Activated T-helper 1 cell treated with anti-CD3 and anti-CD28 coated beads, Interleukin-2, amount 50 U/mL, for 16 hours (primary cell): ENCODE measurements at places on chromosomes 5 and 9.

DNA sequence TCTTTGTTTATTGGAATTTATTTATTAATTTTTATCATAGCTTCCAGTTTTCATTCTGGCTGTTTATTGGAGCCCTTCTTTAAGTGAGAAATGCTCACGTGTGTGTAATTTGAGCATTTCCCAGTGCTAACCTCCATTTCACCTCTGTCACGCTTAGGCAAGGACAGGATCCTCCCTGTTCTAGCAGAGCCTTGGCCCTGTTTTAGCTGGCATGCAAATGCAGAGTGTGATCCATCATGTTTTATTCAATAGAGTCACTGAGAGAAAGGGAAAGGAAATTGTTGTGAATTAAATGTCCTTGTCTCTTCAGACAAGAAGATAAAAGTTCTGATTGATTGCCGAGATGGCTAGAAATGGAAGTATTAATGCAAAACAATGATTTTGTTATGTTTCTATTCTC, 137.3 kb upstream of the ACO1 start:
- DNase-seq = no peak

DNA sequence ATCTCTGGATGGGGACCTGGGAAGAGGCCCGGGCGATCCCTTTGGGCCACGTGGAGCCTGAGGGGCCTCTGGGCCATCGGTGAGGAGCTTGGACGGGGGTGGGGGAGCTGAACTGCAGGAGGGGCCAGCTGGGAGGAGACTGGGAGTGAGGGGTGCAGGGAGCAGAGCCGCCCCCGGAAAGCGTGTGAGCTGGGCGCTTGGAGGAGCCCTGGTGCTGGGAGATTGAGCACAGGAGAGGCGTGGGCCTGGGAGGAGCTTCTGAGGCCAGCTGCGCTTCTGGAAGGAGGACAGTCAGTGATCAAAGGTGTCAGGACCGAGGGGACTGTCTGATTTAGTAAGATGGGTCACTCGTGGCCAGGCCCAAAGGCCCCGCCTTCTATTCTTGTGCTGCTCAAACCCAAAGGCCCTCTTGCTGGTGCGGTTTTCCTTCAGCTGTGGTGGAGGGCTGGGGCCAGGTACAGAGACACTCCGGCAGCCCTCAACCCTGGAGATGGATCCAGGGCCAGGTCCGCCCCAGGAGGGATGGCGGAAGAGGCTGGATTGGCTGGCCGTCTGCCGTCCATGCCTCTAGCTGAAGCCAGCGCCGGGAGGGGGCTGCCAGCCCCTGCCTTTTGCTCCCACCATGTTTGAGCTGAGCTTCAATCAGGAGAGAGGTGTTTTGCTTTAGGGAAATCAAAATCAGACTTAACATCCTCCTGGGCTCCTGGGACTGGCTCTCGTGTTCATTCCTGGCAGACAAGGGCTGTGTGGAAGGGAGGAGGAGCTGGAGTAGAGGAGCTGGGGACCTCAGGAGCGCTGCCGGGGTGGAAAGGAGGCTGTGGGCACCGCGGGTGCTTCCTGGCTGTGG, 21.6 kb downstream of the NCS1 start:
- DNase-seq = no peak

DNA sequence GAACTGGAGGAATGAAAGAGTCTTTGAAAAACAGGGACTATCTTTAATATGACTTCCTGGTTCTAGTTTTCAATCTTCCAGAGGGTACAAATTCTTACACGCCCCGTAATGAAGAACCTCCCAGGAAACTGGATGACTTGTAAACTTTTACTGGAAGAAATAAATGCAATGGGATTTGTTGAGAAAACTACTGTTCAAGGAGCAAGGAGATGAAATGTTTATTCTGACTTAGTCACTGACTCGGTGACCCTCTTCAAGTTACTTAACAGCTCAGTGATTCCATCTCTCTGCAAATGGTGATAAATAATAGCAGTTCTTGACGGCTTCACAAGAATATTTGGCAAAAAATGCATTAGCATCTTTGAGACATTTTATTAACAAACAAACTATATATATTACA, 858.6 kb downstream of the PTPRD start:
- no peak for DNase-seq

DNA sequence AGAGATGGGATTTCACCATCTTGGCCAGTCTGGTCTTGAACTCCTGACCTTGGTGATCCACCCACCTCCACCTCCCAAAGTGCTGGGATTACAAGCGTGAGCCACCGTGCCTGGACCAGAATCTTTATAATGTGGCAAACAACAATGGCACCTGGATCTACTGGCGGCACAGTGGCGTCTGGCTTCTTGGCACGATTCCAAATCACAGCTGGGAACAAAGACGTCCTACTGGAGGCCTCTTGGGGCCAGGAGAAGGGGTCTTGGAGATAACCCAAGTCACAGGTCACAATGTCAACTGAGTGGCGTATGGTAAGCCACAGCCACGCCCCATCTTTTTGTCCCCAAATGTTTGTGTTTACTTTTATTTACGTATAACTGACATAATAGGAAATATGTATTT, 77.8 kb upstream of the RAPGEF1 start:
- DNase-seq = no peak

DNA sequence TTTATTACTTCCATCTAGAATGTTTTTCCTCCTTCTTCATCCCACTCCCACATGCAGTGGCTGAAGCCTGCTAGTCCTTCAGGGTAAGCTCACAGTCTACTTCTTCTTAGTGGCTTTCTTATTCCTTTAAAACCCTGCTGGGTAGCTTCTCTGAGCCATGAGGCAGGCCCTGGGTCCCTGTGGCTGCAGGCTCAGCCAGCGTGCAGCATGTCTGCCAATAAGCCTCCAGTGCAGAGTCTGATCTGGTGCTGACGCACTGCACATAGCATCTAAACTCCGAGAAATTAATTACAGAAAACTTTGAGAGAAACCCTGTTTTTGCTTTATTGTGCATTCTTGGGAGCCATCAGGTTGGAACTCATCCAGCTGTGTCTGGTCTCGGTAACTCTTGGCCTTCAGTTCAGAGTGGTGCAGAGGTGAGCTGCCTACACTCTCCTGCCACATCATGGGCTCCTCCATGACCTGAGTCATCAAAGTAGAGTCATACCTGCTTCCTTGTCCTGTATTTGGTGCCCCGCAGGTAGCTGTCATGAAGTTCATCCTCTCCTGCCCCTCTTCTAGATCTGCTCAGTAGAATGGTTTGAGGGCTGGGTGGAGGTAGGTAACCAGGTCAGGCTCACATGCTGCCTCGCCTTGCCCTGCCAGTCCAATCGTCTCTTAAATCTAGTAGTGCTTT, 339.4 kb downstream of the KDM4C start:
- DNase-seq = no peak

DNA sequence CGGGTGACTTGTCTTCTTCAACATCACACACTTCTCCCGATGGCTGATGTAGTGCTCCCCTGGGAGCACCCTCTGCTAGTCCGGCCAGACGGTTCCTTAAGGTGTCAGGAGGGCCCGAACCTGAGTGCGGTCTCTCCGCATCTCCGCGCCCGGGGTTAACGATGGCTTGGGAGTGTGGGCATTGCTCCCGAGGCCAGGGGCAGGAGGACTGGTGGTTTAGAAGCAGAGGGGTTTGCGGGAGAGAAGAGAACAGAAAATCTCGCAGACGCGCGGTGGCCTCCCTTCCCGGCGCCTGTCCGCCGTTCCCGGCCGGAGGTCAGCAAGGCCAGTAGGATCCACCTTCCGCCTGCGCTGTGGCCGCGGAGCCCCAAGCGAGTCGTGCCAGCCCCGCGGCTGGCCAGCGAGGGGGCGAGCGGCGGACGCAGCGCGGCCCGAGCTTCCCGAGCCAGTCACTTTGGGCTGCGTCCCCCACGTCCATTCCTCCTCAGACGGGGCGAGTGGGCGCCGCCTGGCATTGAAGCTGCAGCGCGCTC, 700 bp downstream of the CDO1 start:
- no peak for DNase-seq

GRCh38 chr9:79268806-79269205, 303.0 kb upstream of the TLE4 start:
- no peak for DNase-seq

DNA sequence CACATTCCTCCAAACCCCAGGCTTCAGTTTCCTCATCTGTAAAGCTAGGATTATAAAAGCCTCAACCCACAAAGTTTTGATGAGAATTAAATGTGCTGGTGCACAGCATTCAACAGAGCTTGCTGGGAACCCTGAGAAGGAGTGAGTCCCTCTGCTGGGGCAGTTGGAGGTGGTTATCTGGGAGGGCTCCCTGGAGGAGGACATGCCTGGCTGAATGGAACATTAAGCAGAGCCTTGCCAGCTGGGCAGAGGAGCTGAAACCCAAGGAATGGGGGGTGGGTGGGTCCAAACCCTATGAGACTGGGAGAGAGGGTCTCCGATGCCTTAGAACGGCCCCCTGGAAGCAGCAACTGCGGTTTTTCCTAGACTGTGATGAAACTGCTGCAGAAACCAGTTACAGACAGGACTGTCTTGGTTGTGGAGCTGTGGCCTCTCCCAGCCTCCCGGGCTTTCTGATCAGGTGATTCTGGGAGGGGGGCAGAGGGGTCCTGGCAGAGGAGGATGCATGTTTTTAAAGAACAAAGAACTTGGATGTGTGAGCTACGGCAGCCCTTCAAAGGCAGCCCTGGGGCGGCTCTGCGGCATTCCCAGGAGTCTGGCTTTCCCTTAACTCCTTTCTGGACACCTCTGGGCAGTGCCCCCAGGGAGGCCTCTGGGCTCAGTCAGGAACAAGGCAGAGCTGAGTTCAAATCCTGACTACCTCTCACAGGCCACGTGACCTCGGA, 20.8 kb downstream of the FIBCD1 start:
- no peak for DNase-seq

GRCh38 chr9:30977965-30978364, 1406.5 kb upstream of the ACO1 start:
- no peak for DNase-seq

DNA sequence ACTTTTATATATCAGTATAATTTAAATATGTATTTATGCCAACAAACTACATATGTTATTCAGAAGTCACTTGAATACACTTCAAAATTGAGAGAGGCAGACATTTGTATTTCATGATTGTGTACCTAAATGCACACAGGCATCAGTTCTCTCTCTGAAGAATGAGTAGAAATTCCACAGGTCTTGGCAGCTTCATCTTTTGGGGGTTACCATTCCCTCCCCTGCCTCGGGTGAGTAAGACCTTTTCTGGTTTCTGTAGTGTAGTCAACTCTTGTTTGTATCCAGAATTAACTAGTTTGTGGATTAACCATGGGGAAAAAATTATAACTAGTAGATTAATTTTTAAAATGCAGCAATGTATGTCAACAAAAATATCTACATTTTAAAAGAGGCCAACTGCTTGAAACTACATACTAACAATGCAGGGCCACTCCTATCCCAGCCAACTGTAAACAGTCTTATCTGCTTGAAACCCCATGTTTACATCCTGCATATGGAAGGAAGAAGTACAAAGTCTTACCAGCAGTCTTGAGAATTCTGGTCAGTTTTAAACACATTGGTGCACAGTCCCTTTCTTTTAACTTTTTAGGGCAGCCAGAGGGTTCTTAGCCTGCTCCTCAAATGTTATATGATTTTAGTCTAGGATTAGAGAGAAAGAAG, 339.6 kb upstream of the KIF2A start:
- DNase-seq = no peak

DNA sequence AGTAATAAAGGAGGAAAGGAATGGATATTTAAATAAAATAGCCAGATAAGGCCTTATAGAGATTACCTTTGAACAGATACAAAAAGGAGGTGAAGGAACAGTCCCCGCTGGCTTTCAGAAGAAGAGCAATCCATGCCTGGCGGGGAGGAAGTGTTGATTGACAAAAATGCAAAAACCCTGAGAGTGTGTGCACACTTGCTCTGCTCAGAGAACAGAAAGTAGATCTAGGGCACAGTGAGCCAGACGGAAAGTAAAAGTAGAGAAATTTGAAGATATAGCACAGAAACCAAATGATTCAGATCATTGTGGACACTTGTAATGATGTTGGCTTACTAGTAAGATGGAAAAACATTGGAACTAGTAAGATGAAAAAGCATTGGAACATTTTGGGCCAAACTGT, 720.6 kb downstream of the PTPRD start:
- DNase-seq = no peak

DNA sequence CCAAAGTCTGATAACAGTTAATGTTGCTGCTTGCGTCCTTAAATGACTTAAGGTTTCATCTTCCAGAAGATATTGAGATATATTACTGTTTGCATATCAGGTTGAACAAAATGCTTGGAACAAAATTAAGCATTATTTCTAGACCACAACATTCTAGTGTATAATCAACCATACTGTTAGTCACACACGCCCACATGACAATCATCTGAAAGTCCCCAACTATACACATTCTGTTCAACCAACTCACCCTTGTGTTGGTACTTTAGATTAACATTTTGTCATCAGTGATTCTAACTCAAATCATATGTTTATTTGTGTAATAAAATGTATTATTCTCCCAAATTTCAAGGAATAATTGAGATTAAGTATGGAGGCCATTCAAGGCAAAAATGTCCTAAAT, 47.3 kb downstream of the LURAP1L start:
- no peak for DNase-seq

DNA sequence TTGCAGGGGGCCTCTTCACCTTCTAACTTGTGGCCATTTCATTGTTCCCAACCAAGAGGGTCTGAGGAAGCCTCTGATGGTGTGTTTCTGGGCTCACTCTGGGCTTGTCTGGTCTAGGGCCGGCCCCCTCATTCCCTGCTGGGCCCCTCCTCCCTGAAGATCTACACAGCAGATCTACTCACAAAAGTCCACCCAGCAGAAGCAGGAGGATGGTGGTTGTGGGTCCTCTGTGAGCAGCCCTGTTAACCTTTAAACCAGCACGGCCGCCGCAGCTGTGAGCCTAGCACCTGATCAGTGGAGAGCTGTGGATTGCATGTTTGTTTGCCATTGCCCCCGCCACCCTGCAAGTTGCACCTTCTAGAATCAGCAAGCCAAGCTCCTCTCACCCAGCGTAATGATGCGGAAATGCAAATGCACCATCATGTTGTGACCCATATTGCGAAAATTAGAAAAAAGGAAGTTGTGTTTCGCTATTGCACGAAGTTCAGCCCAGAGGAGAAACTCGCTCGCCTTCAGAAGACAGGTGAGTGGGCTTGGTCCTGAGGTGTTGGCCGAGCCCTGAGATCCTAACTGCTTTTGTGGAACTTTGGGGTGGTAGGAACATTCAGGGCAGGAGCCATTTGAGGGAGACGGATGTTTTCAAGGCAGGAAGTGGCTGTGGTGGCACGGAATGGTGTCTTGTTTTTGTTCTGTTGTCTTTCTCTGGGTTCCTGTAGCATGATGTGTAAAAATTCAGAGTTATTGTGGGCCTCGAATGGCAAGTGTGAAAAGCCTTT, 16.7 kb downstream of the FGD3 start:
- DNase-seq = peak; percentile 55

GRCh38 chr5:169166078-169166477, 134.9 kb downstream of the SLIT3 start:
- no peak for DNase-seq

- DNase-seq = no peak
Measured at GRCh38 chr9:97484134-97484533, 17.3 kb upstream of the TMOD1 start.

GRCh38 chr5:60672693-60673264, 27.2 kb downstream of the DEPDC1B start:
- DNase-seq = no peak

- DNase-seq = no peak
Measured at GRCh38 chr9:132935026-132935425, 9.4 kb downstream of the TSC1 start.
